ENCODE measurements at places on chromosomes 7 and 10. TPM values are rescaled to one million over a fixed set of nuclear protein-coding genes. Genes with fewer than 3 reads are reported as not detected.
A peak's percentile ranks its signal among the peaks of the same experiment; 100 is the strongest.

GRCh38 chr7:27212497-27213432 is 12.9 kb upstream of the HOXA13 start:
- H3K27me3 ChIP-seq: peaks cover 90% of the 10 kb centered on the region
- H3K36me3 ChIP-seq: no peaks in the 10 kb centered on the region
- no peak for DNase-seq

- H3K27me3 ChIP-seq: no peaks in the 10 kb centered on the region
- no peak for DNase-seq
- no peak overlapping the region for H3K27ac ChIP-seq
- no peak overlapping the region for H3K4me3 ChIP-seq
- no peaks in the 10 kb centered on the region for H3K36me3 ChIP-seq
- H3K4me1 ChIP-seq: peaks cover 30% of the 10 kb centered on the region
Observed at GRCh38 chr10:938941-939678, 7.6 kb upstream of the LARP4B start.

DNA sequence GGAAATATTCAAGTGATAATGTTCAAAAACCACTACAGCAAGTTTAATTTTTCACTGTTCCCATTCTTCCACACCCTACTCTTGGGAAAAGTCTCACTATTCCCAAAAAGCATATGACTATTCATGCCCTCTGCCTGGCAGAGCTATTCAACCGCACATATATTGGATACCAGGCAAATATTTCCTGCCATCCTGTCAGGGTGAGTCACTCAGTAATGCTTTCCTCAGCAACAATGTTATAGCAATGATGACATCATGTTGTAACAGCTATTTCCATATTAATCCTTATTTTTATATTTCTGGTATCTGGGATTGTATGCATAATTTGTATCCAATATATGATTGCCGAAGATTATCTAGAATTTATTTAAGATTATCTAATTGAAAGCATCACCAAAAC is 114.0 kb upstream of the PLXDC2 start:
- no peak for DNase-seq
- H3K27me3 ChIP-seq: no peaks in the 10 kb centered on the region
- no peak overlapping the region for H3K27ac ChIP-seq
- no peaks in the 10 kb centered on the region for H3K4me1 ChIP-seq
- no peaks in the 10 kb centered on the region for H3K36me3 ChIP-seq
- H3K4me3 ChIP-seq: no peak overlapping the region

Gene STRIP2
- total RNA-seq: 79.4 TPM

DNA sequence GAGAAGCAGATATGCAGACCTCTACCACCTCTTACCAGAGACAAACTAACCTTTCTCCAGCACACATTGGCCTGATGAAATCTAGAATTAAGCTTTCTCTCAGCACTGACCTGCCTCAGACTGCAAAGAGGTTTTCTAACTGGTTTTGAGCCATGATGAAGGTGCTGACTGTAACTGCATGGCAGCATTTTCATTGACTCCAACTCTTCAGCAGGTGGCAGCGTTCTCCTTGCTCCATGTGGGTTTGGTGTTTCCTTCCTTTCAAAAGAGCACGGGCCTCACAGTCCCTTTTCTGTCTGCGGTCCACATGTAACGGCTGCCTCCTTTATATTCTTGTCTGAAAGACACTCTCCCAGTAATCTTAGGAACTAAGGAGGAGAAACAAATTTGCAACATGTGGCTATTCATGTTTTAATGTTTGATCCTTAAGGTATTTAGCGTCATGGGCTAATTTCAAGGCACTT is 12.6 kb downstream of the KLLN start:
- peak; percentile 40 for DNase-seq
- H3K27me3 ChIP-seq: no peaks in the 10 kb centered on the region
- H3K4me1 ChIP-seq: peaks cover 15% of the 10 kb centered on the region

- DNase-seq: no peak
- no peaks in the 10 kb centered on the region for H3K36me3 ChIP-seq
- no peaks in the 10 kb centered on the region for H3K4me1 ChIP-seq
- no peak overlapping the region for H3K27ac ChIP-seq
Observed at GRCh38 chr7:39333701-39334100, 232.5 kb upstream of the YAE1 start.

Gene PLEKHS1
- total RNA-seq: 0.05 TPM

DNA sequence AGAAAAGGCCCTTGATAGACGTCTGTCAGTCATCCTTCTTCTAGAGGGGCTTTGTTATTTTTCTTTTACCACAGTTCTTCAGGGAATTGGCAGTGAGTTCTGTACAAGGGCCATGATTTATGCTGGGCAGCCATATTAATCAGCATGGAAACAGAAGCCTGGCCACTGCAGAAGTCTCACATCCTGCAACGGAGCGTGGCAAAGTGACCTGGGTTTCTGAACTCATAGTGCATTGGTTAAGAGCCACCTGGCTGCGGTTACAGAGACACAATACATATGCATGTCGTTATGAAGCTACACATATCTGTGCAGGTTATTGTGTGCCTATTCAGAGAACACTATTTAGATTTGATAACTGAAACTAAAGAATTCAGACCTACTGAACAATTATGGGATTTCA is 419.4 kb upstream of the CELF2 start:
- H3K27me3 ChIP-seq: no peaks in the 10 kb centered on the region
- no peak for DNase-seq

Gene ZNF117
- total RNA-seq: 3.1 TPM

Gene LDB3
- 0.10 TPM for total RNA-seq

- H3K4me3 ChIP-seq: no peak overlapping the region
- H3K27me3 ChIP-seq: no peaks in the 10 kb centered on the region
- no peaks in the 10 kb centered on the region for H3K36me3 ChIP-seq
- no peaks in the 10 kb centered on the region for H3K4me1 ChIP-seq
Observed at GRCh38 chr10:83871187-83872081, 267.9 kb upstream of the GHITM start.

DNA sequence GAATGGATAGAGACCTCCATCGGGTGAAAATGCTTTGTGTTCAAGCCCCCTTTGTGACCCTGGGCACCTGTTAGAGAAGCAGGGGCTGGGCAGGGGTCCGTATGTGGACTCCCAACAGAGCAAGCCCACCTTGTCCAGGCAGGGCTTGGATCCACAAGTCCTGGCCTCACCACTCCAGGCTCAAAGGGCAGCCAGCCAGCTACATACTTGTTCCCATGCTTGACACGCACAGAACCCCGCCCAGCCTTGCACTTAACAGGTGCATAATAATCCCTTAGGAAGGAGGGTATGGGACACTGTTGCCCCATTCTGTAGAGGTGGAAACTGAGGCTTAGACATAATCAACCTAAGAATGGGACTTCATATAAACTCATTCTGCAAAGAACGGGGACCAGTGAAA is 160.6 kb downstream of the PRKAG2 start:
- H3K36me3 ChIP-seq: no peaks in the 10 kb centered on the region
- H3K4me1 ChIP-seq: no peaks in the 10 kb centered on the region
- no peak overlapping the region for H3K4me3 ChIP-seq
- H3K27me3 ChIP-seq: no peaks in the 10 kb centered on the region
- no peak for DNase-seq

DNA sequence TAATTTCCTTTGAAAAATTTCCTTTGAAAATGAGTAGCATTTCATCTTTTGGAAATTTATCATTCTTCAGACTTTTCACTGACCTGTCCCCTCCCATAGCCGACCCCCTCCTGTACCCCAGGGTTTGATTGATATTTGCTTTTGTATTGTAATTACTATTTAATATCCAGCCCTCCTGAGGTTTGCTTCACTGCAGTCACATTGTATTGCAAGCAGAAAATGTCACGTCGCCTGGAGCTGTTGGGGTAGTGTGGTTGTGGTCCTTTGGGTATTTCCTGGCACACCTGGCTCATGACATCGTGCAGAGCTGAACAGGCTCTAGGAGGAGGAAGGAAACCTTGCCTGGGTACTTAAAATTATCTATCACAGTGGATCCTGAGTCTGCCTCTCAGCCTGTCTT is 116.1 kb downstream of the INSYN2A start:
- no peaks in the 10 kb centered on the region for H3K4me1 ChIP-seq
- DNase-seq: no peak
- no peaks in the 10 kb centered on the region for H3K36me3 ChIP-seq
- H3K27ac ChIP-seq: no peak overlapping the region
- no peaks in the 10 kb centered on the region for H3K27me3 ChIP-seq

DNA sequence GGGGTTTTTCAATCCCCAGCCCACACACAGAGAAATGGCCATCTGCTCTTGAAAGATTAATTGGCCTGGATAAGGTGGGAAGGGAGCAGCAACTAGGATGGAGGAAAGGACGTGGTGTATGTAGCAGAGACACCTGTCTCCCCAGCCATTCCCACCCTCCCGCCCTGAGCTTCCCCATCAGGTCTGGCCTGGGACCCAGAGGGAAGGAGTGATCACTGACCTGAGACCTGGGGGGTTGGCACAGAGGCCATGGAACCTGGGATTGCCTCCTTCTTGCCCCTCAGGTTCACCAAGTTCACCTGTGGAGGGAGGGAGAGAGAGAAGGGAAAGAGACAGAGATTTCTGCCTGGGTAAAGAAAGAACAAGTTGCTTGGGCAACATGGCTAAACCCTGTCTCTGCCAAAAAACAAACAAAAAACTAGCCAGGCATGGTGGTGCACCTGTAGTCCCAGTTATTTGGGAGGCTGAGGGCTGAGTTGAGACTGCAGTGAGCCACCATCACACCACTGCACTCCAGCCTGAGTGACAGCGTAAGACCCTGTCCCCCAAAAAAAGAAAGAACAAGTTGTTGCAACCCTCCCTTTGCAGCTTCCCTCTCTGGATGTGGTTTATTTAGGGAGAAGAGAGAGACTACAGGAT is 11.3 kb upstream of the TRPV6 start:
- no peaks in the 10 kb centered on the region for H3K4me1 ChIP-seq
- H3K27me3 ChIP-seq: peaks cover 8% of the 10 kb centered on the region
- no peak overlapping the region for H3K27ac ChIP-seq

Gene DUS4L
- total RNA-seq: 13.5 TPM

Gene DNAJB12
- 38.0 TPM for total RNA-seq

DNA sequence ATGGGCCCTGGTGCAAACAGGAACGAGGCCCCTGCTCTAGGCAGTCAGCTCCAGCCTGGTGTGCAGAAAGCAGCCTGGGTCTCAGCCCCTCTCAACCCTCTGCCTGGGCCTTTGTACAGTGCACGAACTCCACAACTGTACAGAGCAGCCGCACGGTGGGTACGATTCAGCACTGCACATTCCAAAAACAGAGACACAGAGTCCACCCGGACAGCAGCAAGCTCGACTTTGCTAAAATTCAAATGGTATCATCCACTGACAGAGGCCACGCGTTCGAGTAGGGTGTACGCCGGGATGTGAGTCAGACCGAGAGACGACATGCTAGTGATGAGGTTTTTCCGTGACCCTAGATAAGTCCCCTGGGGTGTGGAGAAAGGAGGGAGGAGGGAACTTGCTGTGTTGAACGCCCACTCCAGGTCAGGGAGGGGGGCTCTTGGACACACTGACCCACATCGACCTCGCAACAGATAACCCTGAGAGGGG is 65.6 kb upstream of the PDGFA start:
- DNase-seq: peak; percentile 65
- peak overlapping the region; percentile 87 for H3K27ac ChIP-seq
- peaks cover 2% of the 10 kb centered on the region for H3K27me3 ChIP-seq
- H3K36me3 ChIP-seq: peaks cover 40% of the 10 kb centered on the region
- H3K4me1 ChIP-seq: peaks cover 35% of the 10 kb centered on the region

DNA sequence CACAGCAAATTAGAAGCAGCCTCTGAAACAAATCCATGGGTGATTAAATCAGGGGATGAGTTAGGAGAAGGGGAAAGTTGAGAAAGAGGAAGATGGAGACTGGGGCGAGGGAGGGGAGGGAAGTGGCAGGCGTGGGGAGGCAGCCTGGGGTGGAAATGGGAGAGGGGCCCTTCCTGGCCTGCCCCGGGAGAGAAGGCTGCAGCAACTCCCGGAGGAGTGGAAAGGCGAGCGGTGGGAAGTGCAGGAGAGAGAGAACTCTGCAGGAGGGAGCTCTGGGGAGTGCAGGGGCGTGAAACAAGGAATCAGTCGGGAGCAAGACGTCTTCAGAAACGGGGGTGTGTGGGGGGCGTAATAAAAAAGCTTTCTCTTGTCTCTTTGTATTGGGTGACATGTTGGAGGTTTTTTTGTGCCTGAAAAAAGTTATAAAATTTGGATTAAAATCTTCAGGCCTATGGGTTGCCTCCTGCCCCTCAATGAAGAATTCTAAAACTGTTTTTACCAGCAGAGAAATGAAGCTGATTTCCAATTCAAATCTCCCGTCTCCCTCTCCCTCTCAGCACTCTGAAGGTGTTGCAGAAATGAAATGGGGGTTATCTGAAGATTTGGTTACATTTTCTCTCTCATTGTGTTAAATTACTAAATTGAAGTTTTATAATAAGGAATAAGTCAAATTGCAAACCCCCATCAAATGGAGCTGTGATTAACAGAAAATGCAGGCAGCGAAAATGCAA is 4.7 kb upstream of the UNCX start:
- peaks cover 2% of the 10 kb centered on the region for H3K36me3 ChIP-seq
- no peak for DNase-seq
- peaks cover 5% of the 10 kb centered on the region for H3K4me1 ChIP-seq

Gene LRRN3
- total RNA-seq: 57.3 TPM

Gene PRTFDC1
- total RNA-seq: 0.57 TPM

DNA sequence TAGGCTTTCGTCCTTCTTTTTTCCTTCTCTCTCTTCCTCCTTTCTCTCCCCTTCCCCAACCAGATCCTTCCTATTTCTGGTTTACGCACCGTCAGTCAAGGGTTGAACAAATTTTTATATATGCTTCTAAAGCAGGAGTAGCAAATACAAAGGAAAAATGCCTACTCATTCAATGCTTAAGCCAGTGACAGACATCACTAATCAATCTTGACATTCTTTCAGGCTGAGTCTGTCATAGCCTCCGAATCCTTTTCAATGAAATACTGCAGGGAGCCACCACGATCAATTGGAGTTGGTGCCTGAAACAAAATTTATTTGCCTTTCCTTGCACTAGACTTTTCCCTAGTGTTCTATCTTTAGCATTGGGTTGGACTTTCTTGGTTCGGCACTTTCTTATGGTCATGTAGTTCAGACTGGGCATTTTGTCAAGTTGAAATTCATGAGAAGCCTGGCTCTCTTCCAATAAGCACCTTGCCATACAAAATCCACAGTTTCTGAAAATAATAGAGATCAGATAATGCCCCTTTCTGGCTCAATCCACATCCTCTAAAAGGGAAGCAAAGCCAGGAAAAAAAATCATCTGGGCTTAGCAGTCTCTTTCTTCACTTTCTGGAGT is 239.5 kb upstream of the PLXNA4 start:
- no peak for DNase-seq
- no peak overlapping the region for H3K27ac ChIP-seq
- no peaks in the 10 kb centered on the region for H3K4me1 ChIP-seq
- H3K36me3 ChIP-seq: peaks cover 4% of the 10 kb centered on the region
- no peaks in the 10 kb centered on the region for H3K27me3 ChIP-seq

GRCh38 chr7:36188266-36188665 is 35.2 kb downstream of the EEPD1 start:
- H3K4me1 ChIP-seq: no peaks in the 10 kb centered on the region
- H3K4me3 ChIP-seq: no peak overlapping the region

DNA sequence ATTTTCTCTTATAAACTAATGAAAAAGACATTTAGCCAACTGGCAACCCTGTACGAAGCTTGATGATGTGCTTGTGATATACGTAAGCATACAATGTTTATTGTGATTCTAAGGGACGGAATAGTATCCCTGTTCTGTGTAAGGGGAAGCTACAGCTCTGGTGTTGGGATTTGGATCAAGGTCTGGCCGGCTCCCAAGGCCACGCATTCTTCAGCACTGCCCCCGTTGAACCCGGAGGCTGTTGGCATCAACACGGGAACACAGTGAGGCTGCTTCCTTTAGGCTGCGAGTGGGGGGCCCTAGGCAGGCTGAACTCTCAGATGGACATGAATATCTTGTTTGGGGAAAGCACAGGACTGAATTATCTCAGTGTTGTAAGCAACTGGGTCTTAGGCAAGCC is 180.6 kb downstream of the CAMK1D start:
- H3K4me1 ChIP-seq: peaks cover 10% of the 10 kb centered on the region
- peaks cover 2% of the 10 kb centered on the region for H3K36me3 ChIP-seq
- no peak for DNase-seq
- peaks cover 2% of the 10 kb centered on the region for H3K27me3 ChIP-seq
- H3K27ac ChIP-seq: no peak overlapping the region

GRCh38 chr7:70153933-70154332 is 555.7 kb downstream of the AUTS2 start:
- no peaks in the 10 kb centered on the region for H3K4me1 ChIP-seq
- H3K4me3 ChIP-seq: no peak overlapping the region
- no peak for DNase-seq
